Activated CD4-positive, CD25-positive, alpha-beta regulatory T cell treated with anti-CD3 and anti-CD28 coated beads, Interleukin-2, amount 50 U/mL, for 16 hours (primary cell): ENCODE measurements at places on chromosomes 2 and 18.

GRCh38 chr2:661360-661635 lies 15.9 kb downstream of the TMEM18 start:
- no peak for DNase-seq

DNA sequence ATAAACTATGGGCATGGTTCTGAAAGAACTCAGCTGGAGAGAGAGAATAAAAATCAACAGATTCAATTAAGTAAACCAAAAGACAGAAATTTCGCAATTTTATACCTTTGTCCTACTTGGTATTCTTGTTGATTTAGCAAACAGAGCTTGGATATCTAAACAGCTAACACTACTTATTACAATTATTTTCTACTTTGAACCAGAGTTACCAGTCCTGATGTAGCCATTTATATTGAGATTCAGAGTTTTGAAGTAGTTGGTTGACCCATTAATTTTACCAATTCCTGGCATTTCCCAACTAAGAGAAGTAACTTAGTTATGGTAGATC lies 48.9 kb downstream of the ASXL2 start:
- DNase-seq, result no peak

DNA sequence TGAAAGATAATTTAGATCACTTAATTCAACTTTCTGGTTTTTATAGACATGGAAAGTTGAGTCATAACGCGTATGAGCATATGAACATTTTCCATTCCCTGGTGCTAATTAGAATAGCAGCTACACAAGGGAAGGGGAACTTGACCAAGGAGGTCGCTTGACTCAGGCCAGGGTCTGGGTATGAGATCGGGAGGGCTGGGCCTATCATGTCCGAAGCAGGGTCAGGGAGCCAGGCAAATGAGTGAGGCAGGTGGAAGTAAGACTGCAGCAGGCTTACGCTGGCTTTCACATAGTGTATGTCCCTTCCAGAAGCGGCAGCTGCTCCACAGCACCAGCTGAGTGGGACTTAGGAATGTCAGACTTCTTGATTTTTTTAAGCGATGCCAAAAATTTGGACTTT lies 14.7 kb downstream of the RALB start:
- no peak for DNase-seq

- DNase-seq, result no peak
Observed at GRCh38 chr2:241489733-241490680, 18.4 kb downstream of the STK25 start.

DNA sequence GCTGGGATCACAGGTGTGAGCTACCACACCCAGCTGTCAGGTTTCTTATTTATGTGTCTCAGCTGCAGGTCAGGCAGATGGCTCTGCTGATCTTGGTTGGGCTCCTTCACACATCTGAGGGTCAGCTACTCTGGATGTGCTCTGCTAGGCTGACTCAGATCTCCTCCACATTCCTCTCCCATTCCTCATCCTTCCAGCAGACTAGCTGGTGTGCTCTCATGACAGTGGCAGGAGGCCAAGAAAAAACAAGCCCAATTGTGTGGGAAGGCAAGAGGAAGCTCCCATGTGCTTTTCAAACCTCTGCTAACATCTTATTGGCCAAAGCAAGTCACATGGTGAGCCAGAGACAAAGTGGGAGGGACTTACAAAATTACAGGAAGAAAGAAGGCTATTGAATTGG lies 11.7 kb upstream of the MSH6 start:
- DNase-seq, result no peak

DNA sequence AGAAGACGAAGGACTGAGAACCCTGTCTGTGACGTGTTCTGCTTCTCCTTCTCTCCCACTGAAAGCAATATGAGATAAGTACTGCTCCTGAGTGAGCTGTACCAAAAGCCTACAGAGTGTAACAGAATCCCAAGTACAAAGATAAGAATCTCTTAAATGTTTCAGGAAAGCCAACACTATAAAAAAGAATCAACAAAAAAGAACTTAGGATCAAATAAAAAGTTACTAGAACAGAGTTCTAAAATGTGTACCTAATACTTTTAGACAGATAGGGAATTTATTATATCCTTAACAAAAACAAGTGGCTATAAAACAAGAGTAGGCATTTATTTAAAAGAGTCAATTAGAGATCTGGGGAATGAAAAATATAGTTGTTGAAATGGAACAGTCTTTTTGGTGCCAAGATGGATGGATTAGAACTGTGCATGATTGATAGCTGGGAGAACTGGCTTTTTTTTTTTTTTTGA lies 49.0 kb downstream of the NCOA1 start:
- no peak for DNase-seq

- no peak for DNase-seq
Observed at GRCh38 chr18:23263551-23264235, 128.4 kb downstream of the CABLES1 start.

DNA sequence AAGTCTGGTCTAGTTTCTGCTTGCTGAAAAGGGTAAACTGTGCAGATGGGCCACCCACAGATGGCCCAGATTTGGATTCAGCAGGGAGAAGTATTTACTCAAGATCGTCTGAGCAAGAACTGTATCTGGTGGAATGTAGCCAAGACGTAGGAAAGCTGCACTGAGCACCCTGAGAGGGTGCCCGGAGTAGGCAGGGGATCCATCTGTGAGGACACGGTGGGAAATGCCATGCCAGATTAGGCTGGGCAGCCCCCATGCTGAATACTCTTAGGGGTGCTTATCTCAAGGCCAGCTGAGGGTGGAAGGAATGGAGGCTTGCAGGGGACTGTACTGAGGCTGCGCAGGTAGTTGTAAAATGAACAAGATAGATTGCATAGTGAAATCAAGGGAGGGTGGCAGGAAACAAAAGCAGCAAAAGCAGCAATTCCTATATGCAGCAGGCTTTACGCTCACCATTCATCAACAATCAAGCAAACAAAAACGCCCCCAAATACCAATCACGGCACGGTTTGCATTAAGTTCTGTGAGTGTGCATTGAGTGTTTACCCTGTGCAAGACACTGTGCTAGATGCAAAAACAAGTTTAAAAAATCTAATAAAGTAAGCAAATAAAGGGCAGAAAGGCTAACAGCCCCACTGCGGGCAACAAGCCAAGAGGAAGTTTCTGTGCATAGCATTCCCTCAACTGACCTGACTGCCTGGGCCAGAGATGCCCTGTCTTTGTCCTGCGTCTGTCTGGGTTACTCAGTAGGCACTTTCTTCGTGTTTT lies 32.2 kb upstream of the LPIN2 start:
- no peak for DNase-seq

DNA sequence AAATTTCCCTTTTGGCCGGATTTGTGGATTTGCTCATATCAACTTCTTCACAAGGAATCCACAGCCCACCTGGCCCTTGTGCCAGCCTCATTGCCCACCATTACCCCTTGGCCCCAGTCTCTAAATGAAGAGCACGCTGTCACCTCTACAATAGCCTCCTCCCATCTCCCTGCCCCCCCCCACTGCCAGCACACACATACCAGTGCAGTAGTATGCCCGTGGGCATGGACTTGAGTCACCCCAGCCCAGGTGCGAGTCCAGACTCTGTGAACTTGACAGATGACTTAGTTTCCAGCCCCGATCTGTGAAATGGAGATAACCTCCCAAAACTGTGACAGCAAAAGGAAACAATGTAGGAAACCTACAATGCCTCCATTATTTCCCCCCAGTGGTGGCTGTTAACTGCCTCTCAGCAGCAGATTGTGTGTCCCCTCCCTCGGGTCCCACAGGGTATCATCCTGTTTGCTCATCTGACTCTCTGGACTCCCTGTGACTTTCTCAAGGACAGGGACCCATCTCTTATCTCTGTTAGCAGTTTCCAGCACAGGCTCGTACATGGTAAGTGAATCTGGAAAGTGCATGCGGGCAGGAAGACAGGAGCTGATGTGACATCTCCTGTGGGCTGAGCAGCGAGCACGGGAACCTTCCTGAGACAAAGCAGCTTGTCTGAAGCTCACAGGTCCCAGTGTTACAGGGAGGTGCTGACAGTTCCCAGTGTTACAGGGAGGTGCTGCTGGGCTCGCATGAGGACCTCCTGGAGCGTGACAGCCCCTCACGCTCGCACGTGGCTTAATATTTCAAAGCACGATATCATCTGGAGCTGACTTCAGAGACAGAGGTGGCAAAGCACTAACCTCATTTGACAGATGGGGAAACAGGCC lies 4.2 kb upstream of the TMEM185B start:
- no peak for DNase-seq

DNA sequence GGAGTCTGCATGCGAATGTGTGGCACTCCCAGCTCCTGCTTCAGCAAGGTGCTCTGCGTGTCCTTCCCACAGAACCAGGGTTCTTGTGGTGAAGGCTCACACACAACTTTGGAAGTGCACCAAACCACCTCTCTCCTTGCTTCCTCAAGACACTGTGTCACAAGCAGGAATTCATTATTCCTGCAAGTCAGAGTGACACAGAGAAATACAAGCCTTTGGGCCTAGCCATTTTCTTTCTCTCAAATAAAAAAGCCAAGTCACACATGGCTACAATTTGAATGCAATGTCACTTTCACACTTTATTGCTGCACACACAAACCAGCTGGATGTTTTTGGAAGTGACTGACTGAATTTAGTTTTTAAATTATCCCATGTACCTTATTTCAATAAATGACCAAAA lies 30.1 kb upstream of the THOC1 start:
- DNase-seq, result no peak
